Stimulated activated CD8-positive, alpha-beta memory T cell treated with anti-CD3 and anti-CD28 coated beads, Interleukin-15, amount 100 ng/mL, for 24 hours (primary cell): ENCODE measurements at places on chromosomes 2 and 18.

DNA sequence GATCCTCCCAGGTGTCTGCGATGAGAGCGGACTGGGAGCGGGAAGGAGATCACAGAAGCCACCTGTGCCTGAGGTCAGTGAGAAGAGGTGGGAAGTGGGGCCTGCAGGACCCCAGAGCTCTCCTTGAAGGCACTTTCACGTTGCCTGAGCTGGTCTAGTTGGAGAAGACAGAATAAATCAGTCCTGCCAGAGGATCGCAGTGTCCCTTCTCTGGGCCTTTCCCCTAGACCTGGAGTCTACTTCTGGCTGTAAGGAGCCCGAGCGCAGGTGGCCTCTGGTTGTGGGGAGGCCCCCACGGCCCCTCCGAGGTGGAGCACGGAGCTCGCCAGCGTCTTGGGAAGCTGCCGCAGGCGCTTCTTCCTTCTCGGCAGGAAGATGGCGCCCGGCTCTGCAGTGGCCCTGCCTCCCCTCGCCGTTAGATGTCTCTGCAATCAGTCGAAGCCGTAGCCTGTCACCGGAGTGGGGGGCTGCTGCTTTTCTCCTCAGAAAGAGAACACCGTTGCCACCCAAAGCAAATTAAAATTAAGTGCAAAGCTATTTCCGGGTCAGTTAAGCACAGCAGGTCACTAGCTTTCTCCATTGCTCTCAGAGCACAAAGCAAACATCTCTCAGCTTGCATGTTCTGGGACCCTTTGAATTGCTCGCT, 212.0 kb upstream of the MYT1L start:
- no peak for DNase-seq

GRCh38 chr18:54032412-54032811, 192.1 kb downstream of the MBD2 start:
- DNase-seq: no peak

GRCh38 chr2:225582355-225583116, 183.0 kb downstream of the NYAP2 start:
- DNase-seq: no peak

GRCh38 chr2:119756837-119757236, 2.9 kb upstream of the PTPN4 start:
- no peak for DNase-seq

GRCh38 chr18:77017355-77017754, 115.2 kb downstream of the MBP start:
- no peak for DNase-seq

GRCh38 chr2:30823452-30823851, 16.2 kb upstream of the CAPN13 start:
- DNase-seq: no peak

- no peak for DNase-seq
Measured at GRCh38 chr2:129443865-129444739, 535.4 kb upstream of the RAB6C start.

DNA sequence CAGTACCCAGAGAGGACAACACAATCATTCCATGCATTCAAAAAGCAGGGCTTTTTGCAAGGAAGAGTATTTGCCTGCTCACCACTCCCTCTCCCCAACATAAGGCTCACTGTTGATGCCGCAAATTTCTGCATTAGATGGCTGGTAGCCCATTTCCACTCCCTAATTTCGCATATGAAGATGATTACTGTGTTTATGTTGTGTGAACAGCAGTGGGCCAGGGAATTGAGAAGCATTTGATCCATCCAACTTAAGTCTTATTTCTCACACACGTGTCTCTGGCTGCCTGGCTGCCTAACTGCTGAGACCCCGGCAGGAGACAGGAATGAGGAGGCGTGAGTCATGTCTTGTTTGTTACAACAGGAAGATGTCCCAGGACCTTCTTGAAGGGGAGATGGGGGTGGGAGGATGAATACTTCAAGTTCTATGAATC, 294.1 kb downstream of the ALK start:
- DNase-seq: no peak

GRCh38 chr18:45733535-45733934, 9.6 kb downstream of the SLC14A1 start:
- DNase-seq: no peak

GRCh38 chr2:37786854-37787253, 115.4 kb upstream of the CDC42EP3 start:
- DNase-seq: no peak

DNA sequence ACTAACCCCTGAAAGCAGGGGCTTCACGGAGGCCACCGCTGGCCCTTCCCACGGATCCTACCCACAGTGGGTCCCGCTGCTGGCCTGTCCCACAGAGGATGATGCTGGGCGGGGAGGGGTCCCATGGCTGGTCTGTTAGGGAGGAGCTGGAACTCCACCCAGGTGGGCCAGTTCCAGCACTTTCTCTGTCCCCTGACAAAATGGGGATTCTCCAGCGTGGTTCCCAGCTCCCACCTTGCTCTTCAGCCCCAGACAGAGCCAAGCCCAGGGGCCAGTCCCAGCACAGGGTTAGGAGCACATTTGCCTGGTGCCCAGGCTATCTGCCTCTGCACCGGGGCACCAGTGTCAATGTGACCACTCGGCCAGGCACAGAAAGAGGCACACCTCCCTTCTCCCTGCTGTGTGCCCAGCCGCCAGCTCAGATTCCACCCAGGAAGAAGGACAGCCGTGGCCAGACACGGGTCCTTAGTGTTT, 50.0 kb downstream of the ANKMY1 start:
- DNase-seq: no peak

DNA sequence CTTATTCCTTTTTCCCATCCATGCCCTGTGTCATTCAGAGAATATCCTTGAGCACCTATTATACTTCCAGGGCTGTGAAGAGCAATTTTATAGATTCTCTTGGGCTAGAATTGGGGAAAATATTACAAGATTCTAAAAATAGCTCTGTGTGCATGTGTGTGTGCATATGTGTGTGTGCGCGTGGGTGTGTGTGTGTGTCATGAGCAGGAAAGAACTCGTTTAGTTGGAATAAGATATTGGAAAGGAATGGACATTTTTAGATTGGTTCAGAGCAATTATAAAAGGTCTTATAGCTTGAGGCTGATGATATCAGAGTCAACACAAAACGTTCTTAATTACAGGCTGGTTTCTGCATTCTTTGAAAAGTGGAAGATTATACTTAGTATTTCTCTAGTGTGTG, 212.1 kb upstream of the COPS8 start:
- DNase-seq: no peak

DNA sequence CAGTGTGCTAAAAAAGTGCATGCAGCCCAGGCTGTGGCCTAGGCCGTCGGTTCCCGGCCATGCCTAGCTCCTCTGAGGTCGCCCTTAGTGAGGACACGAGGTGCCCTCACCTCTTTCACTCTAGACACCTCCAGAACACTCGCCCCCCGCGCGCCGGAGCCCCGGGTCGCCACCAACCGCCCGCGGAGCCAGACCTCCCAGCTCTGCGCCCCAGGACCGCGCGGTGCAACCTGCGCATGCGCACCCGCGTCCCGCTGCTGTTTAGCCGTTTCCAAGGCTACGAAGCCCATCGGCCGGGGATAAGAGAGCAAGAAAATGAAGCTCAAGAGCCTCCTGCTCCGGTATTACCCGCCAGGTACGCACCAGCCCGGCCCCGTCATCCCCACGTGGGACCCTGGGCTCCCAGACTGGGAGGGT, at the start of gene DAW1:
DAW1 (plus strand) TSS at position 257 of the 417 bp plus-strand sequence; CDS start at position 316, 59 bp downstream.
- peak; percentile 13 for DNase-seq

GRCh38 chr18:31649978-31650719, 34.2 kb downstream of the B4GALT6 start:
- DNase-seq: no peak

DNA sequence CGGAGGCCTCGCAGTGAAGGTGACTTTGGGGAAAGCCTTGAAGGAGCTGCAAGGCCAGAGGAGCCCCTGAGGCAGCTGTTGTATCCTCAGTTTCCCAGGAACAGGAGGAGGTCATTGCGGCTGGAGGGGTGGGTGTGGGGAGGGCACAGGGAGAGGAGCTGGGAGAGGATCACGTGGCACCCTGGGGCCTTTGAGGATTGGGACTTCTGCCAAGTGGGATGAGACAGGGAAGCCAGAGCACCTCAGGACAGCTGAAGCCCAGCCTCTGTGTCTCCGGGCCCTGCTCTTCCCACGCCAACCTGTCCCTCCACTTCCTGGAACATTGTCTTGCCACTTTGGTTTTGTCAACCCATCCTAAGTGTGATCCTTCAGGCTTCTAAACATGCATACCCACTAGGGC, 19.4 kb upstream of the RRM2 start:
- DNase-seq: no peak

GRCh38 chr2:21803550-21803949, 679.8 kb downstream of the TDRD15 start:
- DNase-seq: no peak

- DNase-seq: no peak
Measured at GRCh38 chr18:48200631-48201336, 208.4 kb downstream of the ZBTB7C start.

- no peak for DNase-seq
Measured at GRCh38 chr2:199806179-199806578, 44.8 kb downstream of the FTCDNL1 start.

DNA sequence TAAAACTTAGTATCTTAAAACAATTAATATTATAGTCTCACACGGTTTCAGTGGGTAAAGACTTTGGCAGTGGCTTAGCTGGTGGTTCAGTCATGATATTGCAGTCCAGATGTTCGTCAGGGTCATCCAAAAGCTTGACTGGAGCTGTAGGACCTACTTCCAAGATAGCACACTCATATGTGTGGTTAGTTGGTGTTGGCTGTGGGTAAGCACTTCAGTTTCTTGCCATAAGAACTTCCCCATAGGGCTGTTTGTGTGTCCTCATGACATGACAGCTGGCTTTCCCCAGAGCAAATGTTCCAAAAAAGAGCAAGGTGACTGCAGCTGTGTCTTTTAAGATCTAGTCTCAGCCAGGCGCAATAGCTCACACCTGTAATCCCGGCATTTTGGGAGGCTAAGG, 48.5 kb upstream of the EPC2 start:
- DNase-seq: no peak

GRCh38 chr18:56511996-56512395, 126.4 kb downstream of the TXNL1 start:
- no peak for DNase-seq

GRCh38 chr2:176177580-176178037, 10.9 kb upstream of the HOXD1 start:
- DNase-seq: no peak

- no peak for DNase-seq
Measured at GRCh38 chr2:39515273-39515896, 78.3 kb upstream of the MAP4K3 start.

- DNase-seq: no peak
Measured at GRCh38 chr2:152569186-152569585, 148.1 kb downstream of the PRPF40A start.

- no peak for DNase-seq
Measured at GRCh38 chr18:24219561-24220317, 80.9 kb downstream of the CABYR start.

DNA sequence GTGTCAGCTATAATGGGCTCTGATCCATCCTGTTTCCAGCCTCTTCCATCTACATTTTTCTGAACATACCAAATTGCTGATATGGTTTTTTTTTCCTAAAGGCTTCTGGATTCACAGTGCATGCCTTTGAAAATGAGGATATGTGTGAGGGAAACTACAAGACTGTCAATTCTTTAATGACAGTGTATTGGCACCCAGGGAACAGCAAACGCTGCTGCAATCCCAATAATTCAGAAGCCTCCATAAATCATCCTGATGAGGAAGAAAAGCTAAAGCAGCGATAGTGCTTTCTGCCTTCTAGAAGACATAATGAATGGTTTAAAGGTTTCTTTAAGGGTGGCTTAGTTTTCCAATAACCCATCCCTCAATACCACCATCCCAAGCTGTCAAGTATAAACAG, 304.5 kb upstream of the PKDCC start:
- no peak for DNase-seq

DNA sequence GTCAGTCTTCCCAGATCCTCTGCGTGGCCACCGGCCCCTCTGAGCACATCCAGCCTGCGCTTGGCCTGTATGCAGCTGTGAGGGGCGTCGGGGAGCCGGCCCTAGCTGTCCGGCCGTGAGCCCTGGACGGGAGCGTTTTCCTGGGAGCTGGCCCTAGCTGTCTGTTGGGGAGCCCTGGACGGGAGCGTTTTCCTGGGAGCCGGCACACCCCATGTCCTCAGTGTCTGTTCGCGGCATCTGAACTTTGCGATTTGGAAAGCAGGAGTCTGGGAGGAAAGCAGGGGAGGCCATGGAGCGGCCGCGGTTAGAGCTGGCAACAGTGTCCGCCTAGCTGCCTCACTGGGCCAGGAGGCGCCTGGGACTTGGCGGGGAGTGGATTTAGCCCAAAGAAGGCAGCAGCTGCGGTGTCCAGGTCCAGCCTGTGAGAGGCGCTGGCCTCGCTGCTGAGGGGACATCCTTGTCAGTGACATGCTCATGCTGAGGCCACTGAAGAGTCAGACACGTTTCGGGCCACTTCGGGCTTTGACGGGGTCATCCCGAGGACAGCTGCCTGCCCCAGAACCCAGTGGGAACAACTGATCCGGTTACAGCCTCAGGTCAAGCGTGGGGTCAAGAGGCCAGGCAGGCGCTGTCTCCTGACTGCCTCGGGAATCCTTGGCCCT, 75.8 kb downstream of the KCNG2 start:
- no peak for DNase-seq

GRCh38 chr18:44536046-44536445, 144.6 kb upstream of the SETBP1 start:
- DNase-seq: no peak

DNA sequence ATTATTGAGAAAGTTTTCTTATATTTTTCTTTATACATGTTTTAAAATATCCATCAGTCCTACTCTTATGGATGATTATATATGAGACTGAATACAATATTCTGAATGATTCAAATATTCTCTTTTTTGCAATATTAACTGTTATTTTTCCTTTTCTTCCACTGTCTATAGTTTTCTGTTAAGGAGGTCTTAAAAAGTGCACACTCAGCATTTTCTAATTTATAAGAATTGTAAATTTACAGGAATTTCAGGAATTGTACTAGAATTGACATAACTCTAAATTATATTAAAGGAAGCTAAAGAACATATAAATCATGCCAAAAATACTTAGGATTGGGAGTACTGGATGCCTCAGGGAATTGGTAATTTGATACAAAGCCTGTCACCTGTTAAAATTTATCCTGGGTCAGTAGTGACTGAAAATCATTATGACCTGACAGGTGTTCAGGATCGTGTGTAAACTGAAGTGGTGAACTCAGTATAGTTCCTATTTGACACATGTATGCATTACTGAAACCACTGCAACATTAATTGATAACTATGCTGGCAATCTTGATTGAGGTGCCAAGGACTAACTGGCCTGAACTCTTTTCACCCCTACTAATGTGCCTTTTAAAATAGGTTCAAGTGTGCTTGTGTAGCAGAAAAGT, 30.4 kb downstream of the MSTN start:
- no peak for DNase-seq

- no peak for DNase-seq
Measured at GRCh38 chr2:54503192-54503591, 47.1 kb downstream of the SPTBN1 start.

DNA sequence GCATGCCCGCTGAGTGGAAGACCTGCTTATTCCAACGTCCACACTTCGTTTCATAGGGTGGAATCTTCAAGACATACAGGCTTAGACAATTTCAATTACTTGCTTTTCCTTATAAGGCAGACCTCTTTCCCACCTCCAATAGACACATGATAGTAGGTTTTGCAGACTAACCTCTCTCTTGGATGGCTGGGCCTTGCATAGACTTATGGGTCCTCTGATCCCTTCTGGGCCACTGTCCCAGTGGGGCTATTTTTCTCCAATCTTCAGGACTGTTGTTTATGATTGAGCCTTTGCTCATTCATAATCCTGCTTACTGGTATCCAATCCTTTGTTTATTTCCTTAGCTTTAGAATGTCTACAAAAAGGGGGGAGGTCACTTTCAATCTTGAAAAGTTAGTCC, 138.9 kb downstream of the FAM210A start:
- DNase-seq: no peak

- DNase-seq: no peak
Measured at GRCh38 chr18:74652392-74652988, 54.8 kb downstream of the ZNF407 start.
